ENCODE measurements at places on chromosomes 7 and 10.

DNA sequence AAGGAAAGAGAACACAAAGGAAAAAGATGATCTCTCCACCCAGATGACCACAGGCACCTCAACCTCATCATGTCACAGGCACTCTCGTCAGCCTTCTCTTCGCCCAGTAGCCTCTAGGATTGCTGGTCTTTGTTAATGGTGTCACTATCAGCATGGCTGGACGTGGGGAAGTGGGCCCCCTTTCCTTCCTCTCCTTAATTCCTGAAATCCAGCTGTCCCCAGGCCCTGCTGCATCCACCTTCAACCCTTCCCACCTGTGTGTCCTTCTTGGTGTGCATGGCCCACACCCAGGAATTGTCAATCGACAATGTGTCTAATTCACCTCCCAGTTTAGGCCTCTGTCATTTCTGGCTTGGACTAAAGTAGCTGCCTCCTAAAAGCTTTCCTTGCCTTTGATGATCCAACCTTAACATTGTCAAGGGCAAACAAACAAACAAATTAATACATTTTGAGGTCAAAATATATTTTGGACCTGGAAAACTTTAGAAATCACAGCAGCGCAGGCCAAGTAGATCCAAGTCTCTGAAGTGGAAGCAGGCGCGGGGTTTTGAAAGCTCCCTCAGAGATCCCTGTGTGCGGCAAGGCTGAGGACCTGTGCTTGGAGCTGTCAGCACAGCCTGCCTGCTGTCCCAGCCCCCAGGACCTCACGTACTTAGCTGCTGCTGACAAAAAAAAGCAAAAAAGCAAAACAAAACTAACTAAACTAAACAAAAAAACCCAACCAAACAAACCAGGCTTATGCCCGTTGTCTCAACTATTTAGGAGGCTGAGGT lies 193.3 kb upstream of the LYZL2 start:
- DNase-seq, result no peak

- peak; percentile 33 for DNase-seq
Measured at GRCh38 chr7:139618482-139619366, 95.2 kb downstream of the CLEC2L start.

DNA sequence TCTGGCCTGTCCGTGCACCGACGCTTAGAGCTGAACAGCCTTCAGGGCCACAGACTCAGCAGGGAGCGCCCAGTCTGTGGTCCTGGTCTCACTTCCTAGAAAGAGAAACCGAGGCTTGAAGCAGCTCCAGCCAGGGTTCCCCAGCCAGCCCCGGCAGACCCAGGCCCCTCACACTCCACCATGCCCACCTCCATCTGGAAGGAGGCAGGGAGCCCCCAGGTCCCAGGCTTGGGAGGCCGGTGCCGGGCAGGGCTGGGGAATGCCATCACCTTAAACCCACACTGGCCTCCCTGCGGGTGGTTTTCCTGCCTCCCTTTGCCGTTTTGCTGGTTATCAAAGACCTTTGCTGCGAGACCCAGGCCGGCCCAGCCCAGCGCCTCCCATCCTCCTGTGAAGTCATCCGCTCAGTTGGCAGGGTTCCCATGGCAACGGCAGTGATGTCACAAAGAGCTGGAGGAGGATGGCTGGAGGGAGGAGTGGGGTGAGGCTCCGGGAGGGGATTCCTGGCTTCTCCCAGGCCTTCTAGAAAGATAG lies 24.0 kb downstream of the ELFN1 start:
- DNase-seq, result no peak

- no peak for DNase-seq
Measured at GRCh38 chr7:41758321-41758720, 55.4 kb upstream of the INHBA start.

DNA sequence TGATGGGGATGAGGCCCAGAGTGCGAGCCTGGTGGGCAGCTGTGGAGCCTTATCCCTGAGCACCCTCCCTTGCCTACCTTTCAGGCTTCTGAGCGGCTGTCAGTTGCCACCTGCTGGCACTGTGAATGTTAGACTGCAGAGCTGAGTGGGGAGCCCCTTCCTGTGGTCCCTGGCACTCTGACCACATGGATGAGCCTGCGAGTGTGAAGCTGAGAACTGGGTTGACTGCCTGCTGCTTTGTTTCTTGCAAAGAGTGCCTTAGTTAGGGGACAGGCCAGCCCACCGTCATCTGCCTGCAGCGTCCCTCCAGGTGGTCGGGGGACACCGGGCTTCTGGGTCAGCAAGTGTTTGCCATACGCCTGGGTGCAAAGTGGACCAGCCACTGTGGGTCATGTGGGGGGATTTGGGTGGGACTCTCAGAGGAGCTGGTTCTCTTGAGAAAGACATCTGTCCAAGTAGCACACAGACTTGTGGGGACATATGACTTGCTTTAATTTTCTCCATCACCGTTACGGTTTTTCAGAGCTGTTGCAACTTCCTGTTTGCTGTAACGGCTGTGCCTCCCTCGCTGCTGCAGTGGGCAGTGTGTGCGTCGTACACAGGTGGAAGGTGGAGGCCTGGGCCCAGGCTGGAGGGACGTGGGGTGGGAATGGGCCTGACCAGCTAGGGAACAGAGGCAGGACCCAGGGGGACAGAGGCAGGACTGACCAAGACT lies 13.7 kb downstream of the INPP5A start:
- no peak for DNase-seq

DNA sequence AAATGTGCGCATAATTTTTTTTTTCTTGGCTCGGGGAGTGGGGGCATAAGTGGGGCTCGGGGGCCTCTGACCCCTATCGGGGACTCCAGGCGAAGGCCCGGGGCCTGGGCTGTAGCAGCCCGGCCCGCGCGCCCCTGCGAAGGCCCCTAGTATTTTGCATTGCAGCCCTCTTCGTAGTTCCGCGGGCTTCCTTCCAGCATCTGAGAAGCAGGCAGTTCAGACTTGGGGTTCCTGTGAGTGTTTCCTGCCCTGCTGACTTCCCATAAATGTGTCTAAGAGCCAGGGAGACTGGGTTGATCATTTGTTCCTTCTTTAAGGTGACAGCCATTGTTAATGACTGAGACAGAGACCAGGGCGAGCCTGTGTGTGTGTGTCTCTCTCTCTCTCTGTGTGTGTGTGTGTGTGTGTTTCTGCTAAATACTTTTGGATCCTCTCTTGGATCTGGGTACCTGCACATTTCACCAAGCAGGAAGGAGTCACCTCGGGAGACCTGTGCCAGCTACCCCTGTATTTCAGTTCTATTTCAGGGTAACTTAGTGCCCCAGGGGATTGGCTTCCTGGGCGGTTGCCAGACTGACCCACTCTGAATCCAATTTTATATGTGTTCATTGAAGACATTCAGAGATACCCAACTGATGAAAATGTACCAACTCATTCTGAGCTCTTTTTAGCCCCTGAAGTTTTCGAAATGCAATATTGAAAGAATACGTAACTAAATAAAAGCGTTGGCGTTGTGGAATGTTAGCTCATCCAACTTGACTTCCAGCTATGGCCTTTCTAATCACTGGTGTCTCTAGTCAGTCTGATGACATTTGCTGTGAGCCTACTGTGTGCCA lies 805 bp downstream of the MSRB2 start:
- DNase-seq, result peak; percentile 43

All from kidney capillary endothelial cell (primary cell).